T-helper 22 cell (primary cell): ENCODE measurements at places on chromosomes 6 and 20.

DNA sequence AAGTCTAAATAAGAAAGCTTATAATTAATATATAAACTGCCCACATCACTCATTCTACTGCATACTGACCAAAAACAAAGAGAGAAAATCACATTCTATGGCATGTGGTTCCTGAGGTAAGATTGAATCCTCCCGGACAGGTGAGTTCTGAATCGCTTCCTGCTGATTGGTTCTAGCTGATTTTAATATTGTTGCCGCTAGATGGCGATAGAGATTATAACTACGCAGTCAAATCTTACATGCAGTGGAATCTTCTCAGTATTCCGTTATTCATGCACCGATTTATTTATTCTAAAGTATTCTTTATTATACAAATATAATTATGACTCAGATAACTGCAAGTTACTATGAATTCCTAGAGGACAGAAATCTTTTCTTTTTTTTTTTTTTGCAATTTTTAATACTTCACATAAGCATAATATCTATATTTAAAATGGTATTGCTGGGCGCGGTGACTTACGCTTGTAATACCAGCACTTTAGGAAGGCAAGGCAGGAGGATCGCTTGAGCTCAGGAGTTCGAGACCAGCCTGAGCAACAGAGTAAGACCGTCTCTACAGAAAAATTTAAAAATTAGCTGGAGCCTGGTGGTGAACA, 24.2 kb upstream of the TMX4 start:
- DNase-seq: no peak

GRCh38 chr20:59805786-59806577, 127.5 kb downstream of the SYCP2 start:
- DNase-seq: no peak

DNA sequence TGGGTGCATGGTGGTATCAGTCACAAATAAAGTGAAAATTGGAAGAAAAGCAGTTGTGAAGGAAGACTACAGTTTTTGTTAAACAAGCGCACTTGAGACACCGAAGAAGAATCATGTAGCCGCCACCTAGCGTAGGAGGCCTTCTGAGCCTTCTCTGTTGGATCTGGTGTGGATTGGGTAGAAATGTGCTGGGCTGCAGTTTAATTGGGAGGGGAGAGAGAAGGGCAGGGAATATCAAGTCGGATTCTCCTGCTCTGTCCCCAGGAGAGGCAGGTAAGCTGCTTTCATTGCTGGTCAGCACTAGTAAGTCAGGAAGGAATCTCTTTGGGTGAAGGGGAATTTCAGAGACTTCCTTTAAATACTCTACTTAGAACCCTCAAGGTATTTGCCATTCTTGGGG, 1.2 kb upstream of the FABP7 start:
- DNase-seq: no peak

GRCh38 chr20:36052117-36052513, 83.7 kb downstream of the CNBD2 start:
- no peak for DNase-seq

DNA sequence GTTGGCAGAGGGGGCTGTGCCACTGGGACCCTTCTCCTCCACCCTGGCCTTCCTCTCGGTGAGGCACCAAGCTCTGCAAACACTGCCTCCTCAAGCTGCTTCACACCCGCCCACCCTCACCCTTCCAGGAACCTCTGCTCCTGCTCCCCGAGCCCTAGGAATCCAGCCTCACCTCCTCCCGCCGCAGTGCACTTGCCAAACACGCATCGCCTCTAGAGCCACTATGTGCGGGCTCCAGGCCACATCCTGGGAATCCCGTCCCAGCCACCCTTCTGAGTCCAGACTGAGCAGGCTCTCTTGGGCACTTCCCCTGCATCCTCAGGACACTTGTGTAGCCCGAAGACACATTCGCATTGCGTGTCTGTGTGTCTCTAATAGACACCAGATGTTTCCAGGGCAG, 18.5 kb downstream of the PSMG4 start:
- DNase-seq: no peak

- DNase-seq: no peak
Measured at GRCh38 chr6:52208612-52209011, 22.4 kb downstream of the IL17A start.

DNA sequence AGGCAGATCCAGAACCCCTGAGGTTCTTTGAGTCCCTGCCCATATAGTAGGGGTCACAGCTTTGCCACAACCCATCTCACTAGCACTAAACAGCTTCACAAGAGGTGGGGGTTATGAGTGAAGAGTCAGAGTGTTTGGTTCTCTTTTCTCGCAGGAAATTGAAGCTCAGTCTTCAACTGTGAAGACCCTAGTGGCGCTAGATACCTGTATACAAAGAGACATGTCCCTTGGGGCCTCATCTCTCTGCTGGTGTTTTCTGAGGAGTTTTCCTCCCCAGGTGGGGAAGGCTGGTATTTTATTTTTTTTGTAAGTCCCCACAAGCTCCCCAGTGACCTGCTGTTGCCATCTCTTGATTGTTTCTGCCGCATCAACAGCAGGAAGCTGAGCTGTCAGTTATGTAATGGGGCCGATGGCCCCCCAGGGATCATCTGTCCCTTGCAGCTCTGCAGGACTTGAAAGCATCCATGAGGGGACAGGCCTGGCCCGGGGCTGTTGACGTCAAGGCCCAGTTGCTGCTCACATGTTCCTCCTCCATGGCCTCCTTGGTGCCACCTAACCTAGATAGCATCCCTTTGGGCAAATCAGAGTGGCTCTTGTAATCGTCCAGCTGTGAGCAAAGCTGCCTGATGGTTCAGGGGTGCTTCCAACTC, 23.1 kb downstream of the STK35 start:
- no peak for DNase-seq

DNA sequence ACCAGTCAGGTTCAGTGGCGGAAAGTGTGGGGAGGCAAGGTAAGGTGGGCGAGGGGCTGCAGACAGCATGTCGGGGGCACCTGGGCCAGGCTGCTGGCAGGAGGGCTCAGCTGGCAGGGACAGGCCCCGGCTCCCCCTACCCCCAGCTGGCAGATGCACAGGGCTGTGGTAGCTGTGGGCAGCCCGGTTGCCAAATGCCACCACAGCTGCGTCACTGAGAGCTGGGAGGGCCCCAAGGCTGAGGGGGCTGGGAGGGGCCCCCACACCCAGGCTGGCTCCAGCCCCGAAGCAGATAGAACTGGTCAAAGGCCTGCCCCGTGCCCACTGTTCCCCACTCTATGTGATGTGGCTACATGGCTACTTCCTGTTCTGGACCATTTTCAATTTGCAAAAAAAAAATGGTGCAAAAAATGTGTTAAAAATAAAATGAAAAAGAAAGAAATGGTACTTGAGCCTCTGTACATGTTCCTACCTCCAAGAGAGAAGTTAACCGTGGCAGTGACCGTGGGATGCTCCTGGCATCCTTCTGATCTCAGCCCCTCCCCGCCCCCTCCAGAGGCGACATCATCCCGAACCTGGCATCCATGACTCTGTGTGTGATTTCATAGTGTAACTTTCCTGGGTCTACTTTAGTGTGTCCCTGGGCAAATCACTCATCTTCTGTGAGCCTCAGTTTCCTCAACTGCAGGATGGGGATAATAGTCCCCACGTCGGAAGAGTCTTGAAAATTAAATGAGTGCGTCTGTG, 64.4 kb downstream of the UBE2V1 start:
- no peak for DNase-seq

GRCh38 chr6:141301779-141302178, 830.9 kb upstream of the GJE1 start:
- no peak for DNase-seq

- no peak for DNase-seq
Measured at GRCh38 chr20:42979720-42980119, 210.0 kb downstream of the PTPRT start.

DNA sequence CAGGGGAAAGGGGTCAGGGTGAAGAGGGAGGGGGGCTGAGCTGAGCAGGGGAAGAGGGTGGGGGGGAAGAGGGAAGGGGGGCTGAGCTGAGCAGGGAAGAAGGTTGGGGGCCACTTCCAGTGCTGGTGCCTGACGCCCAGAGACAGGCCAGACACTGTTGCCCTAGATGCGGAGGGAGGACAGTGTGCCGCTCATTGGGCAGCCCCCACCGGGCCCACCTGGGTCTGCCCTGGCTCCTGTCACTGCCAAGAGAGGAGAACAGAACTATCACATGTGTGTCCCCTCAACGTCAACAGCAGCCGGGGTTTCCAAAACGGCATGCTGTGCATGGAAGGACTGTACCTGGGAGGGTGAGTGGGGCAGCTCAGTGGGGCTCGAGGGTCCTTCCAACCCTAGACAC, 342.1 kb downstream of the CDH4 start:
- DNase-seq: no peak

- no peak for DNase-seq
Measured at GRCh38 chr6:38955861-38956260, 92.7 kb upstream of the GLP1R start.

DNA sequence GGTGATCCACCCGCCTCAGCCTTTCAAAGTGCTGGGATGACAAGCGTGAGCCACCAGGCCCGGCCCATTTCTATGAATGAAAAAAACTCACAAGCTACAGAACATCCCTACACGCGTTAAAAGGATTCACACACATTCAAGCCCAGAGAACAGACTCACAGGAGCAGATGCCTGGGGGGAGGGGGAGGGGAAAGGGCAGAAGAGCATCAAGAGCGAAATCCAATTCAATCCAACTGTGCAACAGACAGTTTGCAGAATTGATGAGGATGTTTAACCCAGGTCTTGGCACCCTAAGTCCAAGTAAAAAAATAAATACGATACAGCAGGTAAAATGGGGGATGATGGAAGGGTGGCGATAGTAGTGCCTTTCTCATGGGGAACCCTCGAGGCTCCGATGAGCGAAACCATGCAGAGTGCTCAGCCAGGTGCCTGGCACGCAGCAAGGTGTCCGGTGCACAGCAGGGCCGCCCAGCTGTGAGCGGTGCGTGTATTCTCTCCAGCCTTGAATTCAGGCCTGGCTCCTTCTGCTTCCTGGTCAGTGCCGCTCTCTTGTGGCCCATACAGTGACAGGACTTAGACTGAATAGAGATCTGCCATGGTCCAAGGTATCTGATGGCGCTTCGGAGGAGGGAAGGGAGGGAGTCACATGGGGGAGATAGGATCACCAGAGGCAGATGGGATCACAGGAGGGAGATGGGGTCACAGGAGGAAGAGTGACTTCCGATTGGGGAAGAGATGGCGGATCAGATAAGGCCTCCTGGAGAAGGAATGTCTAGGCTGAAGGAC, 35.4 kb upstream of the ANGPT4 start:
- DNase-seq: no peak

DNA sequence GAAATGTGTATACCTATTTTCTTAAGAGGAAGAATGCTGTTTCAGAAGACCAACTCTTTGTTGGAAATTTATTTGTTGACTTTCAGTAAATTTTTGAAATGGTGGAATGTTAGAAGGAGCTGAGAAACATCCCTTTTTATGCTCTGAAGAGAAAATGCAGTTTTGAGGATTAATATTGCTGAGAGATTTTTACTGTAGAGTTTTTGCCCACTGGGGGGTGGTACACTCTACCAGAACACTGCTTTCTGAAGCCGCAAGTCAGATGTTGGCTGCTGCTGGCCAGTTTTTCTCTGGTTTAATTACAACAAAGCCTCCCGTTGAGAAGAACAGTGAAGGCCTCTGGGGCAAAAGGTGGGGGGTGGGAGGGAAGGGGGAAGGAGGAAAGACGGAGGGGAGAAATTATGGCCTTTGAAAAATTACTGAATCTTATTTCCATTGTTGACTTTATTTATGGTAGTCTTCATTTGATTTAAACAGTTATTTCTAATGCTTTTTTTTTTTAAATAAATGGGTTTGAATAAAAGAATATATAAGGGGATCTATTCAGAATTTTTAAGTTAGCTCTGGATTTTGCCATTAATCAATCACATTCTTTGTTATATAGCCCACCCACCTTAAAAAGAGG, 3.0 kb downstream of the FLRT3 start:
- no peak for DNase-seq

DNA sequence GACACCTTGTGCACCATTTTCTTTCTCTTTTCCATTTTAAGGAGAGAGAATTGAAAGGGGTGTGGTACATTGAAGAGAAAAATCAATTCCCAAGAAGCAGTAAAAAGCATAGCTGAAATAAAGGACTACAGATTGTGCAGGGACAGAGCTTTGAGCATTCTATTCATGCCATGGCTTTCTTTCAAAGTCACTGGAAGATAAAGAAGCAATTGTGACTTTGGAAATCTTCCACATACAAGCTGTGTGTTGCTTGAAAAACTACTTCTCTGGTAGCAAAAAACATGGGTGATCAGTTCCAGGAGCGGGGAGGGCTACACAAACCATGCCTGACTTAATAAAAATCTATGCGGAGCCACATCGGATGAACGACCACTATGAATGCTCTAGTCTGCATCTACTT, 230.2 kb upstream of the THEMIS start:
- DNase-seq: no peak

- DNase-seq: no peak
Measured at GRCh38 chr6:24933868-24934401, 1.8 kb downstream of the RIPOR2 start.

GRCh38 chr6:33407132-33407718, 3.6 kb upstream of the PHF1 start:
- no peak for DNase-seq

DNA sequence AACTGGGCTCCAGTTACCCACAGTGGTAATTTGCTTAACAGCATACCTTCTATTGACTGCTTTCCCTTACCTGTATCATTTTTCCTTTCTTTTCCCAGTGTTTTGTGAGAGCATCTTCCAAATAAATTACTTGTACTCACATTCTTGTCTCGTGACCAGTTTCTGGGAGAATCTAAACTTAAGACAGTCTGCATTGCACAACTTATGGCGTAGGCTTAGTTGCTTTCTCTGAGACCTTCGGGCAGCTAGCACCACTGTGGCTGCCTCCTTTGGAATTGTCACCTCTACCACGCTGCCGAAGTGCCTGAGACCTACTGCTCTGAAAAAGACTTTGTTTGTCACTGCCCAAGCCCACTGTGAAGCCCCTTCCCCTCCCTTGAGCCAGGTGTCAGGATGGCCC, 188.1 kb upstream of the BMP2 start:
- no peak for DNase-seq

DNA sequence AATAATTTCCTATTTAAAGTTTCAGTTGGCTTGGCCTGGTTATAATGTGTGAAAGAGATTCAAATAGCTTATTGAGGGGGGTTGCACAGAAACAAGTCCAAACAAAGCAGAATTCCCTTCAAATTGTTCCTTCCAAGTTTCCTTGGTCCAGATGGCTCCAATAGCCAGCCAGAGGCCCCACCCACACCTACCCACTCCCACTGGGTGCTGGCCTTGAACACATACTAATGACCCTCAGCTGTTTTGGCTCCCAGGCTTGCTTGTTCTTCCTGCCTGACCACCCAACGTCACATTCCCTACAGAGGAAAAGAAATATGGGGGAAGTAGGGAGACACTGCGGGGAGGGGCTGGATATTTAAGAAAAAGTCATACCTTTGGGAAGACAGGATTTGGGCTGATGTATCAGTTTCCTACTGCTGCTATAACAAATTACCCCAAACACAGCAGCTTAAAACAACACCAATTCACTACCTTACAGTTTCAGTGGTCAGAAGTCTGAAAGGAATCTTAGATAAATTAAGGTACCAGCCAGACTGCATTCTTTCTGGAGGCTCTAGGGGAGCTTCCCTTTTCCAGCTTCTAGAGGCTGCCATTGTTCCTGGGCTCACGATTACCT, 95.7 kb downstream of the COL21A1 start:
- DNase-seq: no peak

- DNase-seq: no peak
Measured at GRCh38 chr20:42350521-42350920, 732.3 kb upstream of the CHD6 start.
